ENCODE measurements at places on chromosomes 6 and 20. TPM values are rescaled to one million over a fixed set of nuclear protein-coding genes. Genes with fewer than 3 reads are reported as not detected.

GRCh38 chr6:11615214-11615602, 77.7 kb downstream of the TMEM170B start:
- no peak for DNase-seq

DNA sequence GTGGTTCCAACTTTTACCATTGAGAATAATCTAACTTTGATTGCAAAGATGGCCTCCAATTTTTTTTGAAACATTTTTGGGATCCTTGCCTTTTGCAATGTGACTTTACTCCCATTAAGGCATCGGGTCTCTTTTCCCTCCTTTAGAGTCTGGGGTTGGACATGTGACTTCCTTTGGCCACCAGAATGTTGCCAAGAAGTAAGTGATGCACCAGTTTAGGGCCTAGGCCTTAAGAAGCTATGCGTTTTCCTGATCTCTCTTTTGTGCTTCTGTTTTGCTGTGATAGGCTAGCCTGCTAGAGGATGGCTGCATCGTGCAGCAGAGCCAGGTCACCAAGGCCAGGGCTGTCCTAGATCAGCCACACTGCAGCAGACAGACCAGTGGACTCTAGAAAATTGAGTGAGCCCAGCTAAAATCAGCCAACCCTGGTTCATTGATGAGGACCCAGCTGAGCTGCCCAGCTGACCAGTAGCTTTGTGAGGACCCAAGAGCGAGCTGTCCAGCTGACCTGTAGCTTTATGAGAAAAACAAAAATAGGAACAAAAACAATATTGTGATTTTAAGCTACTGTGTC, 594.0 kb upstream of the JAG1 start:
- DNase-seq, result no peak

GRCh38 chr6:44111434-44112417, 15.5 kb downstream of the MRPL14 start:
- no peak for DNase-seq

DNA sequence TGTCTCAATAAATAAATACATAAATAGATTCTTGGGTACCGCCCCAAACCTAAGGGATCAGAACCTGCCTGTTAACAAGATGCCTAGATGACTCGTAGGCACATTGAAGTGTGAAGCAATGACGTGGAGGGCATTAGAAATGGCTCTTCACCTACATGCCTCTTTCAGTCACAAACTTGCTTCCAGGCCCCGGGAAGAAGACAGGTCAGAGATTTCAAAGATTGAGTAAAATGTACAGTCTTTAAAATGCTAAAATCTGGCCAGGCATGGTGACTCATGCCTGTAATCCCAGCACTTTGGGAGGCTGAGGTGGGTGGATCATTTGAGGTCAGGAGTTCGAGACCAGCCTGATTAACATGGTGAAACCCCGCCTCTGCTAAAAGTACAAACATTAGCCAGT, 480.8 kb upstream of the JARID2 start:
- DNase-seq, result no peak

DNA sequence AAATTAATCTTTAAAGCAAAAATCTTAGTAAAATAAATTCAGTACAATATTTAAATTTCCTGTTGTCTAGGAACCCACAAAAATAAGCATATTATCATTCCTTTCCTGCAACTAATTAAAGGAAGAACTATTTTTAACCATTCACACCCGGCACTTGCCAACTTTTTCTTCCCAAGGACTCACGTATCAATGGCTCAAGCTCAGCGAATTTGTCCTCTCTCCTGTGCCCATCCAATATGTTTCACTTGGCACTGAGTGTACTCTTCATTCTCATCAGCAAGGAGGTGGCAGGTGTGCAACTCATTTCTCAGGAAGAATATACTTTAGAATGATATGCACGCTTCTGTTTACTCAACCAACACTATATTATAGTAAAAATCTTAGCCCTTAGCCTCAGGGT, 419.4 kb downstream of the C6orf118 start:
- no peak for DNase-seq

- no peak for DNase-seq
These were observed at the start of gene WFDC13 for GRCh38 chr20:45701873-45702272. TSS of gene WFDC13 (plus strand) at chr20:45702038. CDS start at chr20:45702124, 86 bp downstream.

- DNase-seq, result no peak
These were observed 39.2 kb downstream of the CYP24A1 start for GRCh38 chr20:54134445-54135220.

GRCh38 chr6:19175023-19175422, 662.1 kb upstream of the ID4 start:
- no peak for DNase-seq

GRCh38 chr6:161168281-161168891, 105.5 kb downstream of the AGPAT4 start:
- DNase-seq, result no peak

DNA sequence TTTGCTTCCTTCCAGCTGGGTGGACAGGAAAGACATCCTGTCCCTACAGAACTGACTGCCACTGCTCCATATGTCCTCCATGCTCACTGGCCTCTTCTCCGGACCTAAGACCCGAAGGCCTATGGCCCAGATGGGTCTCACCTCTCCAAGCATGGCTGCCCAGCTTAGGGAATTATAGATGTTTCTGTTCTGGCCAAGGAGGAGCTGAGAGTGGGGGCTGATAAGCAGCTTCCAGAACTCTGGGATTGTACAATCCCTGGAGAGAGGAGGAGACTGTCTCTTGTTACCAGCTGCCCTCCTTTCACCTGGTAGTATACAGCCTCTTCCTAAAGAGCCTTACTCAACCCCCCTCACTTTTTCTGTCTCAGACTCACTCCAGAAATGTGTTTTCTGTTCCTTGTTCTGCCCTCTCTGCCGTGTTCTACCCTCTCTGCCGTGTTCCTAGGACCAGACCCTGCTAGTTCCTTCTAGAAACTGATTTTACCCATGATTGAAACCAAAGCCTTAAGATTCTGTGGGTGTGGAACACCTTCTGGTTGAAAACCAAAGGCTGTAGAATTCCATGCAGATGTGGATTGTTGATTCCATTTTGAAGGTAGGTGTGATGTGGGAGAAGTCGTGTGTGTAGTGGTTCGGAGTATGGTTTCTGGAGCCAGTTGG, 28.7 kb downstream of the ANKS1A start:
- no peak for DNase-seq

DNA sequence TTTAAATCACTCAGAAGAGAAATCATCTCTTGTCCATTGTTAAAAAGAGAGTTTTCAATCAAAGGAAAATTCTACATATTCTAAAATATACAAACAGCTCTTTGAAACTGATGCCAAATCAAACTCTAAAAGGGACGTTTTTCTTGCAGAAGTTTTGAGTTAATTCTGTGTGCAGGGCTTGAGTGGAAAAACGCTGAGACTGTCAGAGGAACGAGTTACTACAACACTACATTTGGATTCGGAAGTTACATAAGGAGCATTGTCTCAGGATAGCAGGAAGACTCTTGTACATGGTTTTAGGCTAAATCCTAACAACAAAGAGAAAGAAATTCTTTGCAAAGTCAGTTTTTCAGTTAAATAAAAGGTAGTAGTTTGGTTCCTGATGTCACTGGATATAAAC, 155.7 kb upstream of the SUPT3H start:
- DNase-seq, result no peak

SOBP gene
- total RNA-seq, result 27.6 TPM

EYS gene
- total RNA-seq, result not detected

SLC22A16 gene
- not detected for total RNA-seq

NR2E1 gene
- total RNA-seq, result not detected

DUSP22 gene
- total RNA-seq, result 51.3 TPM
